ENCODE measurements at places on chromosomes 1 and 21. TPM values are rescaled to one million over a fixed set of nuclear protein-coding genes. Genes with fewer than 3 reads are reported as not detected.

The ANKRD34A gene
- total RNA-seq = not detected

- peak; percentile 83 for DNase-seq
These were observed 28.6 kb upstream of the PLEKHG5 start for GRCh38 chr1:6519935-6520671.

- no peak for DNase-seq
These were observed 72.0 kb upstream of the BACE2 start for GRCh38 chr21:41095983-41096382.

GRCh38 chr1:27574871-27575831, 28.8 kb downstream of the AHDC1 start:
- DNase-seq = no peak

- no peak for DNase-seq
These were observed 278.4 kb downstream of the ZNF326 start for GRCh38 chr1:90273241-90273774.

Measured in renal cortical epithelial cell (primary cell).